HT1080 (cell line): ENCODE measurements at places on chromosomes 12 and 14.

DNA sequence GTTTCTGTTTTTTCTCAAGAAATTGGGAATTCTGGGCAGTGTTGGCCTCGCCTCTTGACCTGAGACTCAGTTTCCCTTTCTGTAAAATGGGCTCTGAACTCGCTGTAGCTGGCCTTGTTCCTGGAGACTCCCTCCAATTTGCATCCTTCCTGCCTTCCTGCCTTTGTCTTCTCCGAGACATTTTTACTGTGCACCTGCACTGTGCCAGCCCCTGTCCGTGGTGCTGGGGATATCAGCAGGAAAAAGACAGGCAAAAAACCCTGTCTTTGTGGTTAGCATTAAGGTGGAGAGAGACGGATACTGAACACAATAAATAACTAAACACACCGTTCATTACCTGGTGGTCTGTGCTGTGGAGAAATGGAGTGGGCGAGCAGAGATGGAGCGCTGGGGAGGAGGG, 129.8 kb downstream of the AACS start:
- DNase-seq, result no peak

GRCh38 chr14:61765225-61765943, 3.2 kb downstream of the SNAPC1 start:
- DNase-seq, result no peak

GRCh38 chr12:51666696-51667095, 75.7 kb downstream of the SCN8A start:
- DNase-seq, result no peak

DNA sequence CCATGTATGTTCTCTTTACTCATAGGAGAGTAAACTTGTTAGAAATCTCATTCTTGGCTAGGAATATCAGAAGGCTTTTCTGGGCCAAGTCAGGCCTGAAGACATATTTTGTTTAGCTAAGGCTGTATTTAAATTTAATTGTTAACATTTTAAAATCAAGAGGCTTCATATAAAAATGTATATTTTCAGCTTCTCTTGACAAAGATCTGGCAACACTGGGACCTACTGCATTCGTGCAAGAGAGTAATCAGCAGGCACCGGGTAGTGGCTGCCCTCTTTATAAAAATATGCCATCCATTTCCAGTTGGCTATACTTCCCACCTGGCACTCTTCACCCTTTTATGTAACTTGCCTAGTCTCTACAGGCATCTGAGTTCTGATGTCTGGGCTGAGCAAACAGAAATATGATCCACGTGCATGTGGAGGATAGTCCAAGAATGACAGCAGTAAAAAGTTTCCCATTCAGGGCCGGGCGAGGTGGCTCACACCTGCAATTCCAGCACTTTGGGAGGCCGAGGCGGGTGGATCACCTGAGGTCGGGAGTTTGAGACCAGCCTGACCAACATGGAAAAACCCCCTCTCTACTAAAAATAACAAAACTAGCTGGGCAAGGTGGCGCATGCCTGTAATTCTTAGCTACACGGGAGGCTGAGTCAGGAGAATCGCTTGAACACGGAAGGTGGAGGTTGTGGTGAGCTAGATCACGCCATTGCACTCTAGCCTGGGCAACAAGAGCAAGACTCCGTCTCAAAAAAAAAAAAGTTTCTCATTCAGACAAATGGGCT, 2.0 kb upstream of the SOS2 start:
- no peak for DNase-seq

DNA sequence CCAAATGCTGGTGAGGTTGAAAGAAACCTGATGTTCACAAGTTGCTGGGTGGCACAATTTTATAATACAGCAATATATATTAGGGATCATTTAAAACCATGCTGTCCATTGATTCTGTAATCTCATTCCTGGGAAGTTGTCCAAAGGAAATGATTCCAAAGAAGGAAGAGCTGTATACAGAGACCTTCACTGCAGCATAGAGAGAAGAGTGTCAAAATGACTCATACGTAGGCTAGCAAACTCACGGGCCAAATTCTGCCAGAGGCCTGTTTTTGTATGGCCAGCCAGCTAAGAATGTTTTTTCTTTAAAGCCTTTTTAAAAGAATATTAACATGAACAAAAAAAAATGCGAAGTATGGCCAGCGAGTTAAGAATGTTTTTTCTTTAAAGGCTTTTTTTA, 69.2 kb upstream of the MED13L start:
- DNase-seq, result peak; percentile 81

- no peak for DNase-seq
Measured at GRCh38 chr14:49058511-49058910, 527.7 kb downstream of the RPS29 start.

GRCh38 chr14:68791902-68792677, 777 bp downstream of the ZFP36L1 start:
- no peak for DNase-seq

DNA sequence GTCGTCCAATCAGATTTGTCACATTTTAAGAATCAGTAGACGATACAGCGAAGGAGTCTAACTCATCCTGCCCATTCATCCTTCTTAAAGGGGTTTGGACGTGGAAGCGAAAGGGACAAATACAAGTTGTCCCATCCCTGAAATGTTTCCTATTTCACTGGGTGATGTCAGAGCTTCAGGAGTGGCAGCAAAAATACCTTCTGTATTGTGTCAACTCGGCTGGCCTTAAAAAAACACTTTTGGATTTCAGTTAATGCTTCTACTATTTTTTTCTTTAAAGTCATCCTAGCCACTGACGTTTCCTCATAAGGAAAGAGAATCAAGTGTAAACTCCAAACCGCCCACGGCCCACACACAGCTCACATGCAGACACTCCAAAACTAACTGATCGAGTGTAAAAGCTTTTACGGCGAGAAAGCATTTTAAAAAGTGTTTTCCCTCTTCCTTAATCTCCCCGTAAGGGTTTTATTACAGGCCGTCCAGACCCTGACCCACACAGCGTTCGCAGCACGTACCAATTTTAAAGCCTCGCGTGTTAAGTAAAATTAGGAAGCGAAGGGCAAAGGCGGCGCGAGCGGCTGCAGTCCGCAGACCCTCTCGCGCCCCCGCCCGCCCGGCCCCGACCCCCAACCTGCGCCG, 593 bp downstream of the CFL2 start:
- peak; percentile 60 for DNase-seq

- DNase-seq, result no peak
Measured at GRCh38 chr14:21494902-21495762, 16.0 kb downstream of the METTL3 start.

GRCh38 chr12:25843976-25844375, 114.5 kb upstream of the RASSF8 start:
- DNase-seq, result no peak

DNA sequence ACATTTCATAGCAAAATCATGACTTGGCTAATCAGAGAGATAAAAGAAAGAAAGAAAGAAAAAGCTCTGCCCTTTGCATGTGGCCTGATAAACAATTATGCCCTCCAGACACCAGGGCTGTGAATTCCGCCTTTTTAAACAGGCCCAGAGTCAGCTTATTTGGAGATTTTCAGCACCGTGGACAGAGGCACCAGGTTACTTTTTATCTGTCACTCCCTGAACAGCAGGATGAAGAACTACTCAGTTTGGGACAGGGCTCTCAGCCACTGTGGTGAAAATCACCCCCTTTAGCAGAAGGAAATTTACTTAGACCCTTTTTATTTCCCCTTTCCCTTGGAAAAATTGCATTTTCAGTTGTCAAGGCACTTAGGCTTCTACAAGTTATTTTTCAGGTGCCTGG, 359.9 kb downstream of the NRXN3 start:
- no peak for DNase-seq

DNA sequence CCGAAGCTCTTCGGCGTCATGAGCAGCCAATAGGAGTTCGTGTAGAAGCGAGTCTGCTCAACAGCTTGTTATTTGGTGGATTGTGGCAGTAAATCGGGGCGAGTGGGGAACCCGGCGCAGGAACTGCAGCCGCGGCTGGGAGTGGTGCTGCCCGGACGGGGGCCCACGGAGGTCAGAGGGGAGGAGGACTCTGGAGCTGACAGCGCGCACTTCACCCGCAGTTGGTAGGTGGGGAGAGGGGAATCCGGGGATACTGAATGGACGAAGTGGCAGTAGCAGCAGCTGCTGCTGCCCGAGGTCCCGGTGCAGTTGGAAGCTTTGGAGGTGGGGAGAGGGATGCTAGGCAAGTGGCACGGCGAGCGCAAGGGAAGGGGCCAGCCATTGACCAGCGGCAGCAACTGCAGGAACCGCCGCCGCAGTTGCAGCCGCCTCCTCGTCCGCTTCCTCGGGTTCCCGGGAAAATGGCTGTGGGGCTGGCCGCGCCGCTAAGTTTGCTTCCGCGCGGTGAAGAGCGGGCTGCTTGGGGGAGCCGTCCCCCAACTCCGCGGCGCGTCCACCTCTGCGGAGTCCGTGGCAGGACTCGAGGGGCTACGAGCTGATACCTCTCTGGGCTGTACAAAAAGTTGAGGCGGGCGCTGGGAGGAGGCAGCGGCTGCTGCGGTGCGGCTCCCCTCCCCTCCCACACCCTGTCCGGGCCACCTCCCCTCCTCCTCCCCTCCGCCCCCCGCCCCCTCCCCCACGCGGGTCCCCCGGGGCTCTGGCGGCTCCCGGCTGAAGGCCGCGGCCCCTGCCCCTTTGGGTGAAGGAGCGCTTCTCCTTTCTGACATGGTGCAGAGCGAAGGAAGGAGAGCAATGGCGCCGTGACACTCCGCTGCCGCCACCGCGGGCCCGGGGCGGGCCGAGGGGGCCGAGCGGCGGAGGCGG, at the start of gene ARID4A:
ARID4A (plus strand) TSS at position 79 of the 924 bp plus-strand sequence. CDS start 1,300 bp downstream, outside the sequence.
- no peak for DNase-seq

- no peak for DNase-seq
Measured at GRCh38 chr12:133135747-133136146, 5.3 kb downstream of the ZNF10 start.

- DNase-seq, result no peak
Measured at GRCh38 chr12:4957761-4958160, 48.1 kb downstream of the KCNA1 start.

GRCh38 chr14:86221000-86221399, 691.1 kb downstream of the FLRT2 start:
- DNase-seq, result peak; percentile 45
